ENCODE measurements at places on chromosomes 1 and 21.
A peak's percentile ranks its signal among the peaks of the same experiment; 100 is the strongest.

GRCh38 chr1:65309304-65310077 lies at the start of gene DNAJC6:
Gene DNAJC6 (plus strand): TSS chr1:65309543. CDS start chr1:65309746, 203 bp downstream.
- peak; percentile 19 for DNase-seq

GRCh38 chr1:49213301-49213700 lies 436.6 kb upstream of the BEND5 start:
- no peak for DNase-seq

DNA sequence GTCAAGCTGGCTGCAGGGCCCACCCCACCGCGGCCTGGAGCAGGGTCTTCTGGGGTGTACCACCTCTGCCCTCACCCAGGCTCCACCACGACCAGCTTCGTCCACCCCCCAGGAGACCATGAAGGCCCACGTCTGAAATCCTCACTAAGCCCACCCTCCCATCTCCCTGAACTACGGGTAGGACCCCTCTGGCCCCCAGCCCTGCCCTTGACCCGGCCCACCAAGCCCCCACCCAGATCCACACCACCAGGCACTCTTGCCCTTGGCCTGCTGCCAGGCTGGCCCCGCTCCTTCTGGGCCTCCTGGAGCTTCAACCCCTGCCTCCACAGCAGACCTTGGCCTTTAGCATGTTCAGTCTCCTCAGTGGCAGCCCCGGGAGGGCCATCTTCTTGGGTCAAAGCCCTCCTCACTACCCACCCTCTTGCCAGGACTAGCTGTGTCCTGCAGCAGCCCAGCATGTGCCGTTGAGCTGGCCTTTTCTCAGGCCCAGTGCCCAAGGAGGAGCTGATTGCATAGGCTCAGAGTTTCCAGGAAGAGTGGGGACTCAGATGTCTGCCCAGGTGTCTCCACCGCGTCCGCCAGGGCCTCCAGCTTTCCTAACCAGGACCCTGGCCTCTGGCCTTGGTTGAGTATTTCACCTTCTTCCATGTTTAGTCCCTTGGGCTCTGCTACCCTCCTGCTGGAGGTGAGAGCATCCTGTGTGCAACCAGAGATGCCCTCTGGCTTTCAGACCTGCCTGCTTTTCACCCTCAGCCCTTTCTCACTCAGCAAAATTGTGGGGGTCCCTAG lies 17.7 kb upstream of the SAMD11 start:
- no peak for DNase-seq

GRCh38 chr21:35840197-35840799 lies 220.0 kb downstream of the SETD4 start:
- no peak for DNase-seq

DNA sequence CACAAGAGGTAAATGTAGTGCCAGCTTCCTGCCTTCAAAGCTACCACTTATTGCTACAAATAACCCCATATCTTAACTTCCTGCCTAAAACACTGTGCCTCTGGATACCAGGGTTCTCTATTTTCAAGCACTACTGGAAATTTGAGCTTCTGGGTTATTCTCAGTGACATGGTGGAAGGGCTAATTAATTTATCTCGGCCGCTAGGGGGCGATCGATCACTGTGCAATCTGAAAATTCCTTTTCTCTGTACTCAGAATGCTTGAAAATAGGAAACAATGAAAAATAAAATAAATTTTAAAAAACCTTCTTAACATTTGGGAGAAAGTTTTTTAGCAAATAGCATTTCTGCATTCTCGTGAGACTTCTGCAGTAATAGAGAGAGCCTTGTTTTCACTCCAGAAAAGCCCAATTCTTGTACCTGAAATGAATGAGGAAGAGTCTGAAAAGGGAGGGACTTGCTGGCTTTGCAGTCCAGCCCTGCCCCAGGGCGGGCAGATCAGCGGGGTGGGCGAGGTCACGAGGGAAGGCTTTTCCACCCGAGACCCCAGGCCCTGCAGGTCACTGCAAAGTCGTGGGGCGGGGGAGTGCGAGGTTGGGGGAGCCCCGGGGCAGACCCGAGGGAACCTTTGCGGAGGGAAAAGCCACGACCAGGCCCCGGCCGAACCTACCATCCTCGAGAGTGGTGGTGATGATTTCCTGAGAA lies 276.7 kb downstream of the PCP4 start:
- no peak for DNase-seq

- DNase-seq: no peak
Measured at GRCh38 chr1:100736746-100737145, 17.2 kb downstream of the VCAM1 start.

DNA sequence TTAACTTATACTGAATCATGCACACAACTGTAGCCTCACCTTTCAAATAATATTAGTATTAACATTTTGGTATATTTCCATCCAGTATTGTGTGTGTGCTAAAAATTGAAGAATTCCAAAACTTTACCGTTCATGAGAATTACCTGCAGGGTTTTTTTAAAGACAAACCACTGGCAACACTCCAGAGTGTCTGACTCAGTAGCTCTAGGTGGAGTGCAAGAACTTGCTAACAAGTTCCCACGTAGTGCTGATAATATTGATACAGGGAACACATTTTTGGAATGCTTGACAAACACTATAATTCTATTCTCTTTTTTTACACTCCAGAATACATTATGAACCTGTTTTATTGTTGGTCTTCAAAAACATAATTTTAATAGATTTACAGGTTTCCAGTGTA lies 27.7 kb upstream of the SLC5A9 start:
- DNase-seq: no peak

DNA sequence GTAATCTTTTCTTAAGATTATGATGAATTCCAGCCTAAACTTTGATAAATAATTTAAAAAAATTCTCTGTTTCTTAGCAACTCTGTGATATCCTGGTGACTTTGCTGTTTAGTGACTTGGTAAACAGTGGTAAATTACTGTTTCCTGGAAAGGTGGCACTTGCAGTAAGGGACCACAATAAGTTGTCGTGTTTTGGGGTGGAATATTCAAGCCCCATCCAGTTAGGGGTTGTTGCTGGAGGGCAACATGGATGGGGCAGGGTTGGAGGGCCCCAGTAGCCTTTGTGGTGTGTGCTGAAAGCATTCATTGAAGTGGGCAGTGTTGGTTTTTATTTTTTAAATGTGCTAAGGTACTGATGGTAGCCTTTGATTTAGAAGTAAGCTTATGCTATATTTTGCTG lies 30.3 kb downstream of the PRDM2 start:
- DNase-seq: no peak

- DNase-seq: no peak
Measured at GRCh38 chr1:246969621-246970020, 37.9 kb upstream of the AHCTF1 start.

- no peak for DNase-seq
Measured at GRCh38 chr1:230120289-230120920, 53.4 kb downstream of the GALNT2 start.

- DNase-seq: no peak
Measured at GRCh38 chr1:57854436-57854835, 430.6 kb upstream of the DAB1 start.

DNA sequence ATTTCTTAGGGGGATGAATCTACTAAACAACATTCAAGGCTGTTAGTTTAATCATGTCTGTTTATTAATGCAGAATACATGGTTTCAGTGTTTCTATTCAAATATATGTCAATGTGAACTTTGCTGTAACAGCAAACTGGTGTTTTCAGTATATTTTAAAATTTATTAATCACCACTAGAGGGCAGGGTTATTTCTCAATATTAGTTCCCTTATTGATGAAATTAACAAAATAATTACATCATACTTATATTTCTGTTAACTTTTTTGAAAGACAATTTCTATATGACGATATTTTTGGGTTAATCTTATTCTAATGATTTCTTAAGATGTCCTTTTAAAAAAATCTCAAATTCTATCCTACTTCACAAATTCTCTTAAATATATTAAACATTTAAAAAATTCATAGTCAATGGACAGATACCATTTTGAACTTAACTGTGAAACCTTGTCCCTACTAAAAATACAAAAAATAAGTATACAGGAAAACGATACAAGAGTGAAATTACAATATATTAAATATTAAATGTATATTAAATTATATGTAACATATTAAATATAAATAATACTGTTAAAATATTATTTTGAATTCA lies 1034.1 kb upstream of the PRMT6 start:
- no peak for DNase-seq

- DNase-seq: no peak
Measured at GRCh38 chr1:28456078-28456477, 49.8 kb upstream of the RCC1 start.

DNA sequence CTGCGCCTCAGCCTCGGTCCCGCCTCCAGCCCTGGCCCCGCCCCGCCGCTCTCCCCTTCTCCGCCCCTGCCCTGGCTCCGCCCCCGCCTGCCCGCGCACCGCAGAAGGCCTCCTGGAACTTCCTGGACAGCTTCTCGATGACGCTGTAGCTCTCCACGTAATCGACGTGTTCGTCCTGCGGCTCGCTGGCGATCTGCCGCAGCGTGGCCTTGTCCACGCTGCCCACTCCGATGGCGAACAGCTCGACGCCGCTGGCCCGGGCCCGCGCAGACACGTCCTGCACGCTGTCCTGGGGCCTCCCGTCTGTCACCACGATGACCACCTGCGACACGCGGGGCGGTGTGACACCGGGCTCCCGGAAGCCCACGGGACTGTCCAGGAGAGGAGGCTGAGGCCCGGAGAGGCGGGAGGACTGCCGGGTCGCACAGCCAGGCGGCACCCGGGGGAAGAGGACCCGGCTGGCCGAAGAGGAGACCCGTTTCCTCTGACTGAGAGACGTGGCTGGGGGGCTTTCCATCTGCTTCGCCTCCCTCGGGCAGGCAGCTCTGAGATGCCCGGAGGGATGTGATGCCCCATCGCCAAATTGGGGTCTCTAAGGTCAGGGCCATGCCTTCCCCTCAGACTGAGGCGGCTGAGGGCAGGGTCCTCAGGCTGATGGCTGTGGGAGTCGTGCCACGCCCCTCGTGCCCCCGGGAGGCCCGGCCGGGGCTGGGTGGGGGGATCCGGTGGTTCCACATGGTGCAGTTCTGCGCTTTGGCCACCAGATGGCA lies 4.6 kb downstream of the MATN1 start:
- no peak for DNase-seq

DNA sequence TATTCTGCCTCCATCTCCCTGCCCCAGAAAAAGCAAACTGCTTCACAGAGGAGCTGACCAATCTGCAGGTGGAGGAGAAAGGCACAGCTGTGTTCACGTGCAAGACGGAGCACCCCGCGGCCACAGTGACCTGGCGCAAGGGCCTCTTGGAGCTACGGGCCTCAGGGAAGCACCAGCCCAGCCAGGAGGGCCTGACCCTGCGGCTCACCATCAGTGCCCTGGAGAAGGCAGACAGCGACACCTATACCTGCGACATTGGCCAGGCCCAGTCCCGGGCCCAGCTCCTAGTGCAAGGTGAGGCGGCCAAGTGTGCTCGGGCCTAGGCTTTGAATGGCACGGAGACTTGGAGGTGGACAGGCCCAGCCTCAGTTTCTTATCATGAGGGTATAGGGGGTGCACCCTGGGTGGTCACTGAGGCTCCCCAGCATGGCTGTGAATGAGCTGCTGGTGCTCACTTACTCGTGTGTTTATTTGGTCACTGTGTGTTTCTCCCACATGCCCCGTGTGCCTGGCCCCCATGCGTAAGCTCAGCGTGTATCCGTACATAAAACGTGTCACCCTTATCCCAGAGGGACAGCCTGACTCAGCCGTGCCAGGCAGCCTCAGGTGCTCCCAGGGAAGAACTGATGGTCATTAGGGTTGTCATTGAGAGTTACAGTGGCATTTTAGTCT lies 75.8 kb downstream of the OBSCN start:
- DNase-seq: no peak

DNA sequence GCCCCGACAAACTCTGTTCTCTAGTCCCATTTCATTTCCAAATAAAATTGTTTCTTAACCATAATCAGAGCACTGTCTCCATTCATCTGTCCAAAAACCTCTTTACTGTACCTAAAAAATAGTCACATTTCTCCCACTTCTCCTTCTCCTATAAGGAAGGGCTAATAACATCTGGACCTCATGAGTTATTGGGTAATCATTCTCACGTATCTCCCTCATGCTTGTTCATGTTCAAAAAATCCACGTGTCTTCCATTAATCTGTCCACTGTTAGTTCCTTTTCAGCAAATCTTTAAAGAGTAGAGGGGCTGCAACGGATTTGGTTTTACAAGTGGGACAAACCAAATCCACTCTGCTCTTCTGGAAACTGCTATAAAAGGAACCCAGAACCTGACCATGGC lies 1418.8 kb downstream of the MRPL39 start:
- no peak for DNase-seq

Data from D721Med (cell line).